ENCODE measurements at places on chromosomes 3 and 15.

DNA sequence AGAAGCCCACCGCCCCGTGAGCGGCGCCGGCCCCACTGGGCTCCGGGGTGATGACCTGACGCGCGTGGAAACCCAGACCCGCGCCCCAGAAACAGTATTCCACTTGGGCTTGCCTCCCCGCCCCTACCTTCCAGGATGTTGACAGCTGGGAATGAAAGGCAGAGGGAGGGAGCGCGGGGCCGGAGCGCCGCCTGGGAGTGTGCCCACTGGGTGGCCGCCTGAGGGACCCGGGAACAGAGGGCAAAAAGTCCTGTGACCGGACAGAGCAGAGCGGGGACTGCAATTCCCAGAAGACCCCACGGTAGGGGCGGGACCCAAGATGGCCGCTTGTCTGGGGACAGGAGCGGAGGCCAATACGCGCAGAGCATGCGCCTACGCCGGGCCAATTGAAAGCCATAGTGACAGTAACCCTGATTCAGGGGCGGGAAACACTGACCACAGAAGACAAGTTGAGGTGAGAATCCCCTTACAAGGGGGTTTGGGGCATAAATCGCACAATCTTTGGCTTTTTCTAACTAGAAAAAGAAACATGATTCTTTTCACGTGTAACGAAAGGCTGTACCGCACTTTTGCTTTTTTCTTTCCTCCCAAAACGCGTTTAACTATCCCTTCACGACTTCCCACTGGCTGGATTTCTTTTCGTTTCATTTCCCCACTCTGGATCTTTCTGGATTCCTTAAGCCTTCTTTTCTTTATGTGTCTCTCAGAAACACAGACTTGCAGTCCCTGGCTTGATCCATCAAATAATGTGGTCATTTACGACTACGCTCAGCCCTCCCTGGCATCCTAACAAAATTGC lies at the start of gene FHIT:
Gene FHIT (minus strand): TSS at position 279 of the 799 bp plus-strand sequence.
- peak; percentile 96 for DNase-seq

- DNase-seq: no peak
Observed at GRCh38 chr3:33575311-33575710, 135.1 kb upstream of the UBP1 start.

GRCh38 chr15:92107510-92107909 lies 254.0 kb downstream of the SLCO3A1 start:
- DNase-seq: no peak

GRCh38 chr15:59691194-59691805 lies 2.2 kb upstream of the BNIP2 start:
- peak; percentile 83 for DNase-seq

DNA sequence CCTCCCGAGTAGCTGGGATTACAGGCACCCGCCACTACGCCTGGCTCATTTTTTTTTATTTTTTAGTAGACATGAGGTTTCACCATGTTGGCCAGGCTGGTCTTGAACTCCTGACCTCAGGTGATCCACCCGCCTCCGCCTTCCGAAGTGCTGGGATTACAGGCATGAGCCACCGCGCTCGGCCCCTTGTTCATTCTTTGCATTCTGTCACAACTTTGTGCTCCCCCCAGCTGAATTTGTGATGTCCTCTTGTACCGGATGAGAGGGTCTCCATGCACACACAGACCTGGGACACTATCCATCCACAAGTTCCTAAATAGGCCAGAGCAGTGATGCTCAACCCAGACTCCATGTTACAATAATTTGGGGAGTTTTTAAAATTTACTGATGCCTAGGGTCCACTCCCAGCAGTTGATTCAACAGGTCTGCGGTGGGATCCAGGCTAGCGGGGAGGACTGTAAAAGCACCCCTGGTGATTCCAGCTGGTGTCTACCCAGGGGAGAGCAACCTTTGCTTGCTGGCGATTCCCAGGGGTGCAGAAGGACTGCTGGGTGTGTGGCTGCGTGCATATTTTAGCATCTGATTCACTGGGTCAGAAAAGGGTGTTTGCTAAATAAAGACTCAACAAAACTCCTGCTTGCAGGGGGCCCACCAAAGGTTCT lies 1.0 kb downstream of the RASSF1 start:
- DNase-seq: no peak

DNA sequence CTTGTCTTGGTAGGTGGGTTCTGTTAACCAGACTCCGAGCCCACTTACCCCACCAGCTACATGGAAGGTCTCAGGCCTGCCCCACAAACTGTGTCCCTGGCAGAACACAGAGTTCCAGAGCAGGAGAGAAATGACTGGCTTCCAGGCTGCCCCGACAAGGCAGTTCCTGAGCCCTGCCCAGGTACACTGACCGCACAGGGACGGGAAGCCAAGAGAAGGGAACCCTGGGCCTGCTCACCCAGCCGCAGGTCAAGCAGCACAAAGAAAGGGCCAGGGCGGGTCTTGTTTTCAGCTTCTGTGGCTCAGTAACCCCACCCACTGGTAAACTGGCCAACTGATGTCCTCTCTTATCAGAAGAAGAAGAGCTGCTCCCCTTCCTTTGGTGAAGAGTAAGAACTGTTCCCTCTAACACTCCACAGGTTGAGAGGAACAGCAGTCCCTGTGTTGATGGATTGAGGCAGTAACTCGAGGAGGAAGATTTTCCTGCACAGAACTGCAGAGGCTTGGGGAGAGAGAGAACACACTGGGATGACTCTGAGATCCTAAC lies 68.4 kb downstream of the CRTC3 start:
- DNase-seq: no peak

- DNase-seq: peak; percentile 39
Observed at GRCh38 chr3:134904241-134904771, 109.2 kb downstream of the EPHB1 start.

DNA sequence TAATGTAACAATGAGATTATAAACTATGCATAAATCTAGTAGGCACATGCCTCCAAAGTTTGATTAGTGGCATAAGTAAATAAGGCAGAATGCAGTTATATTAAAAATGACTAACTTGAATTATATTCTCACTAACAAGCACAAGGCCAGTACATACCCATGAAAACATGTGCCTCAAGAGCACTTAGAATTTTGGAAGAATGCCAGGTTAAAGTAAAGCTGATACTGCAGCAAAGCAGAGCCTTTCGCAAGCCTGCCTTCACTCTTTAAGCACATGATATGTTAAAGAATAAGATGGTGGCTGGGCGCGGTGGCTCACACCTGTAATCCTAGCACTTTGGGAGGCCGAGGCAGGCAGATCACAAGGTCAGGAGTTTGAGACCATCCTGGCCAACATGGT lies 49.0 kb downstream of the KBTBD12 start:
- DNase-seq: no peak

- no peak for DNase-seq
Observed at GRCh38 chr3:16668776-16669545, 63.7 kb upstream of the DAZL start.

- no peak for DNase-seq
Observed at GRCh38 chr3:120163026-120163425, 68.8 kb upstream of the GSK3B start.

DNA sequence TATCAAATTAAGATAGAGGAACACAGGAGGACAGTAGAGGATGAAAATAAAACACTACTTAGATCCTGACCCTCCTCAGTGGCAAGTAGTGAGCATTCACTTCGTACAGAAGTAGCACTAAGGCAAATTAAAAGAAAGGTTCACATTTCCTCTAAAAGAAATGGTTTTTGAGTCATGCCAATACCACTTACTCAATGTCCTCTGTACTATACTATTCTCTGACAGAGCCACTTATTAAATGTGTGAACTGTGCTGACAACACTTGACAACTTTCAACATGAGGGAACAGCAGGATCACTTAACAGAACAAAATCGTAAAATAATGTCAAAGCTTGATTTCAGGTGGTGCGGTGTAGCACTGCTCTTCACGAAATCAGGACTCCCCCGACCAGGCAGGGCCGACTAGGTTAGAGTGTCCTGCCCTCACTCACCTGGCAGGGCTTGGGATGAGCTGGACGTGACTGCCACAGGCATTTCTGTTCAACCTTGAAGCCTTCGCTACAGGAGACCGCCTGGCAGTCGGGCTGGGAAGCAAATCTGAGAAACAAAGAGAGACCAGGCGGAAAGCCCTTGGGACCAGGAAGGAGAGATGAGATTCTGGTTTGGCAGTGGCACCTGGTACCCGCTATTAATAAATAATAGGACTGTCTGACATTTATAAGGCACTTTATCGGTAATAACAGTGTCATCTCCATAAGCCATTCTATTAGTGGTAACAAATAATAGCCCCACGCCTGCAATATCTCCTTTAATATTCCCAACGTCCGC lies 611 bp upstream of the SLC27A2 start:
- no peak for DNase-seq

DNA sequence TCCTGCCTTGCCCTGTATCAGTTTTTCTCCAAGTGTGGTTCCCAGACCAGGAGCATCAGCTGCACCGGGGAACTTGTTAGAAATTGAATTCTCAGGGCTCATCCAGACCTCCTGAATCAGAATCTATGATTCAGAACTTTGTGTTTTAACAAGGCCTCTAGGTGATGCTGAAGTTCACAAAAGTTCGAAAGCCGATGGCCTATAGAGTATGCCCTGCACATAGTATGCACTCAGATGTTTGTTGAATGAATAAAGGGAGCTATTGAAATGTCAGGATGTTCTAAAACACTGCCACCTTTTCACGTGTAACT lies 664 bp upstream of the LARP6 start:
- peak; percentile 28 for DNase-seq

DNA sequence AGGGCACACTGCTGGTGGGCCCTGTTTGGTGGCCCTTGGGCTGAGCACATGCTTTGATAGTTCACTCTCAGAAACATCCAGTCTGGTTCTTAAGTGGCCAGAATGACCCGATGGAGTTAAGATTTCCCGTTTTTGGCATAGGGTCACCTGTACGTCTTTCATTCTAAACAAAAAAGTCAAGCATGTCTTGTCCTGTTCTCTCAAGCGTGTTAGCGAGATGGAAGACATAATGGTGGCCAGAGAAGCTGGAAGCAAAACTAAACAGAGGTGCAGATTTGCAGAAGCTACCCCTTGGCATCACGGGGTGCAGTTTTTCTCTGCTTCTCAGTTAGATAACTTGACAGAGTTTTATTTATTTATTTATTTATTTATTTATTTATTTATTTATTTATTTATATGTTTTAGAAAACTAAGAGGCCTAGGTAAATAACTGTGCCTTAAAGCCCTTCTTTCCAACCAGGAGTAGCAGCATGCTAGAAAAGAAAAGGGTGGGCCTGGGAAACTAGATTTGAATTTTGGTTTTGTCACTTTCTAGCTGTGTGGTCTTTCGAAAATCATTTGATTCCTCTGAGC lies 63.0 kb downstream of the ST6GAL1 start:
- no peak for DNase-seq

GRCh38 chr3:10223676-10224639 lies 24.3 kb upstream of the TATDN2 start:
- DNase-seq: peak; percentile 63

DNA sequence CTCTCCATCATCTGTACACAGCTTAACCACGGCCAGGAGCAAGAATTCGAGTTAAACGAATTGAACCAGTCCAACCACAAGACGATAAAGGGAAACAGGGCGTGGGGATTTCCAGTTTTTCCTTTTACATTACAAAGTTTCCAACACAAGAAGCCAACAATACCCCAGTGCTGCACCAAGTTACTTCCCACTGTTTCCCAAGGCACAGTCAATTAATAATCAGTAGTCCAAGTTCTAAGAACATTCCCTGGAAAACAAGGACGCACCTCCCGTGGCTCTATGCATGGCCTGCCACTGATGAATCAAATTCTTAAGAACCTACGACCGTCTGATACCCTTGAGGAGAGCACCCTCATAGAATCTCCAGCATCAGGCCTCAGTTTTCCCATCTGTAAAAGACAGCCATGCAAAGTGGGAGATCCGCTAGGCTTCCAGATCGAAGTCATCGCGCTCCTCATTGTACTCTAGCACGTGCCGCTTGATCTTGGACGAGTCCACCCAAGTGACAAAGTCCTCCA lies 774 bp downstream of the IMP3 start:
- peak; percentile 41 for DNase-seq

DNA sequence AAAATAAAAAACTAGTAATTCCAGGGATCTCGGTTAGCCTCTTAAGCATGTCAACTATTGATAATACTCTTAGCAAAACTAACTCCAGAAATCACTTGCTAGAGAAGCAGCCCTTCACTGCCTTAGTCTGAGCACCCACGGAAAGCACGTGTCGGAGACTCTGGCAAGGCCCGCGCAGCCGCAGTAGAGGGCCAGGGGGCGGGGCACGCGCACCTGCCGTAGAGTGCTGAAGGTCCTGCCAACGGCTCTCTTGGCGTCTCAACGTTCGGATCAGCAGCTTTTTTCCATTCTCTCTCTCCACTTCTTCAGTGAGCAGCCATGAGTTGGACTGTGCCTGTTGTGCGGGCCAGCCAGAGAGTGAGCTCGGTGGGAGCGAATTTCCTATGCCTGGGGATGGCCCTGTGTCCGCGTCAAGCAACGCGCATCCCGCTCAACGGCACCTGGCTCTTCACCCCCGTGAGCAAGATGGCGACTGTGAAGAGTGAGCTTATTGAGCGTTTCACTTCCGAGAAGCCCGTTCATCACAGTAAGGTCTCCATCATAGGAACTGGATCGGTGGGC lies at the start of gene LDHAL6B:
Gene LDHAL6B (plus strand): TSS at position 221 of the 561 bp plus-strand sequence. CDS start 98 bp downstream, at position 319.
- DNase-seq: no peak

GRCh38 chr3:17686613-17687012 lies 55.8 kb downstream of the TBC1D5 start:
- DNase-seq: peak; percentile 37

GRCh38 chr15:69606921-69607500 lies 154.4 kb downstream of the RPLP1 start:
- DNase-seq: no peak

DNA sequence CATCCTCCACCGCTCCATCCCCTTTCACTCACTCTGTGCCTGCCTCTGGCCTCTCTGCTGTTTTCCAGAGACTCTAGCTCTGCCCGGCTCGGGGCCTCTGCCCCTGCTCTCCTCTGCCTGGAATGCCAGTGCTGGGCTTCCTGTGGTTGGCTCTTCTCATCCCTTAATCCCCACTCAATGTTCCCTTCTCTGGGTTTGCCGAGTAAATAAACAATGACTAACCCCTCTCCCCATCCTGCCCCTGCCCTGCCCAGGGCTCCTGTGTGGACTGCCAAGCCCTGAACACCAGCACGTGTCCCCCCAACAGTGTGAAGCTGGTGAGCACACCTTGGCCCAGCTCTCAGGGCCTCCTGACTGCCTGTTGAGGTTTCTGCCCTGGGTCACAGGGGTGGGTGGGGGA lies 12.2 kb downstream of the STAB1 start:
- DNase-seq: no peak

- DNase-seq: no peak
Observed at GRCh38 chr15:85554852-85555521, 174.6 kb downstream of the AKAP13 start.

- DNase-seq: peak; percentile 46
Observed at GRCh38 chr3:150168698-150169097, 198.0 kb upstream of the PFN2 start.
